AG20443 (cell line): ENCODE measurements at places on chromosomes 2 and 18.

DNA sequence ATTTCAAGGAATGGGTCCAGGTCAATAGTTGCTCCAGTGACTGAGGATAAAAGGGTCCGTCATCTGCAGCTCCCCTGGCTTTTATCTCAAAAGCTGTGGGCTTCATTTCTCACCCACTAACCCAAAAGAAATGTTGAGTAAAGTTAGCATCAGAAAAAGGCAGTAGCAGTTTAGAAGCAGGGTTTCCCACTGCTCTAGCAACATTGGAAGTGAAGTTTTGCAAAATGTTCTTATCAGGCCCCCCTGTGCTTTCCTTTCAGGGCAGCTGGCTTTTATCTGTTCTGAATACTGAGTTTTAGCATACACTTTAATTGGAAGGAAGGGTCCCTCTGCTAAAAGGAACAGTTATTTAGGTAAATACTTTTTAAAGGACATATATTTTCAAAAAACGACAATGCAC is 296.2 kb upstream of the RAB12 start:
- no peak for DNase-seq

DNA sequence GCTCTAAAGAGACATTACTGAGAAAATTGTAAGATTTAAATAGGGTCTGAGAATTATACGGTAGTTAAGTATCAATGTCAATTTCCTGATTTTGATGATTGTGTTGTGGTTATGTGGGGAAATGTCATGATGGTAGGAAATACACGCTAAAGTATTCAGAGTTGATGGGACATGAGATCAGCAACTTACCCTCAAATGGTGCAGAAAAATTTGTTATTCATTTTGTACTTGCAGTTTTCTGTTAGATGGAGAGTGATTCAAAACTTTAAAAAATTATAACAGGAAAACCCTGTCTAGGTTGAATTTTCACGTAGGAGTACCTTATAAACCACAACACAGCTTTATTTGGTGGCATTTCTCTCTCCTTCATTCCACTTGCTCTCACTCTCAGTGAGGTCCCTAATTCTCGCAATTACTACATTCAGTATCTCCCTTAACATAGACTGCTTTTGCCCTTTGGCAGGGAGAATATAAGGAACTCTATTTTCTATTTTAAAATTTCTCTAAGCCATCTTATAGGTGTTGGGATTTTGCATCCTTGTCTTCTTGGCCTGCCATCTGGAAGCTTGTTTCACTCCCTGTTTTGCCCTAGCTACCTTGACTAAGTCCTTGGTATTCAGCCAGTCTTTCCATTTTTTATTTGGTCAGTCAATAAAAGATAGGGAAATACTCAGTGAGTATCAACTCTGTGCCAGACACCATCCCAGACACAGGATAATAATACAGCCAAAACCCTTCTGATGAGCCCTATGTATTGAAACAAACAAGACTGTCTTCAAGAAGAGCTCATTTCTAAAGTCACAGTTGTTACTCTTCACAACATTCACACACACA is 550.6 kb upstream of the ACVR2A start:
- DNase-seq: no peak

DNA sequence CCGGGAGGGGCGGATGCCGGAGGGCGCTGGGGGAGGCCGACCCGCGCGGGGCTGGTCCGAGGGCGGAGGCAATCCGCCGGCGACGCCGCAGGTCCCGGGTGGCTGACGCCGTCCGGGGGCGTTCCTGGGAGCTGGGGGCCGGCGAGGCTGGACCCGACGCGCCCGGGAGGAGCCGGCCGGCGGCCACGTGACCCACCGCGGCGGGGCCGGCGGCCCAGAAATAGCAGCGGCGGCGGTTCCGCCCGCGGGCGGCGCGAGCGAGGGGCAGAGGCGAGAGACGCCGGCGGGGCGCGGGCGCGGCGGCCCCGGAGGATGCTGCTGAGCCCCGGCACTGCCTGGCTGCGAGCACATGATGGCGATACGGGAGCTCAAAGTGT is at the start of gene RAB31:
Gene RAB31, plus strand, starts transcription at position 245 of the 377 bp plus-strand sequence. Its CDS starts 105 bp downstream, at position 350.
- DNase-seq: peak; percentile 96

GRCh38 chr2:184004948-184005672 is 593.2 kb upstream of the ZNF804A start:
- no peak for DNase-seq

GRCh38 chr2:75728614-75729419 is 18.1 kb upstream of the GCFC2 start:
- DNase-seq: no peak

DNA sequence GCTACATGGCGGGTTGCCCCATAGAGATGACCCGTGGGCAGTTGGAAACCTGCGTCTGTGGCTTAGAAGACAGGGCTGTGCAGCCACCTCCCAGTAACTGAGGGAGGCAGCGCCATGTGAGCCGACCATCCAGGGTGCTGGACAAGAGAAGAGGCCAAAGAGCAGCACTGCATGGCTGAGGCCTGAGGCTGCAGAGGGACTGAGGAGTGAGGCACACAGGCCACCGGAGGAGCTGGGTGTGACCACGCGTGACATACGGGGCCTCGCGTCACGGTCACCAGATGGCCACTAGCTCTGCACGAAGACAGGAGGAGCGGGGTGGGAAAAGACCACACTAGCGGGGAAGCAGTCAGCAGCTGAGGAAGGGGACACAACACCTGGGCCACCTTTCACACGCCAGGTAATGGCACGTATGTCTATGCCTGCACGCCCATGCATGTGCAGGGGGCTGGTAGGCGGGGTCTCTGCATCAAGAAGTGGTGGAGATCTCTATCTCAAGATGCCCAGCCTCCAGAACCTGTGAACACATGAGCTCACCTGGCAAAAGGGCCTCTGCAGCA is 61.4 kb downstream of the NDUFA10 start:
- no peak for DNase-seq

DNA sequence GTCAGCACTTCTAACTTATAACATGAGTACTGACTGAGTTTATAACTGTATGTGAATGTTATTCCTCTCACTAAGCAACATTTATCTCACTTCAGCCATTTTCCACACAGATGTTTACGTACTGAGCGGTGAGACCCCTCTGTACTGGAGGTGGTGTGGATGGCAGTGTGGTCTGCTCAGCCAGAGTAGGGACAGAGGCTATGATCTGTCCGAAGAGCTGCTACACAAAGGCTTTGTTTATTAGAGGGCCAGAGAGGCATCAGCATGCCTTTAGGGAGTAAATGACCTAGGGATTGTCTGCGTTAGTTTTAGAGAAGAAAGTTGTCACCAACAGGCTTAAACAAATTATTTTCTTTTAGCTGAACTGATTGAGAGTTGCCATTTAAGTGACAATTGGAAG is 23.2 kb upstream of the TACR1 start:
- DNase-seq: no peak

DNA sequence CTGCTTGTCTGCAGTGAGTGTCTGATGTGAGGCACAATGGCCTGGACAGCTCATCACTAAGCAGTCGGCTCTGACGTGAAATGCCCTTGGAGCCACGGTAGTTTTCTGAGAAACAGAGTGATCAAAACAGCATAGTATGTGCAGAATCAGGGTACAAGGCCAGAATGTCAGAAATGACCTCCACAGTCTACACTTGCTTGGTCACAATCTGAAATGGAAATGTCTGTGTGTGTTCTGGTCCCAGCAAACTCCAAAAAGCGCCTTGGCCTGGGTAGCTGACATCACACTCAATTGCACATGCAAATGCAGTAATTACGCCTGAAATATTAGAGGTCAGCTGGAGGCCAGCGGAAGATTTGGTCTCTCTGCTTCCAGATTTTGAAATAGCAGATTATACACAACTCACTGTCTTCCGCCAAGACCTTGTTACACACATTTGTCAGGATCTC is 95.4 kb downstream of the CTAGE1 start:
- DNase-seq: no peak

GRCh38 chr2:8646731-8647461 is 35.0 kb upstream of the ID2 start:
- DNase-seq: no peak

- no peak for DNase-seq
These were observed 43.2 kb upstream of the CAB39 start for GRCh38 chr2:230669386-230669950.

DNA sequence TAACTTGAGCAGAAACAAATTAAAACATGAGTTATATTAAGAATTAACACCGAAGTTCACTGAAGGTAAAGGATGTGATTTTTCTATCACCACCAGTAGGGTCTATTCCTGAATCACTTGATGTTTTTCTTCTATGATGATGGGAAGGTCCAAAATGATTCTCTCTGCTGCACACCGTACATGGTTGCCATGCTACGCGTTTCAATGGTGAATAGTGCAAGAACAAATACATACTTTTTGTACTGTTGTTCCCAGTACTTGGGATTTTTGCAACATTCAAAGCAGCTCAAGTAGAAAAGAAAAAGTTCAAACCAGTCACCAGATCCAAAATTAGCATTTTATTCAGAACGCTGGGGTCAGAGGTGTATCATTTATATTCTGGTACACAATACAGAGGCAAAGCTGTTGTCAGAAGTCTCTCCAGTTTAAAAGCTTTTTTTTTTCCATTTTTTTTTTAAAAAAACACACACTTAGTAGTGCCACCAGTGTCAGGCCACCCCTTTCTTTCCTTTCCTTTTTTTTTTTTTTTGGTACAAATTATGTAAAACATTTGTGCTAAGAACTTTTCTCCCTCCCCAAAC is 226.2 kb downstream of the CDH2 start:
- no peak for DNase-seq

- no peak for DNase-seq
These were observed 935.3 kb upstream of the KLHL29 start for GRCh38 chr2:22449696-22450095.

GRCh38 chr2:46298522-46299353 is 1.5 kb downstream of the EPAS1 start:
- peak; percentile 79 for DNase-seq

- peak; percentile 70 for DNase-seq
These were observed 45.3 kb upstream of the NARS1 start for GRCh38 chr18:57666818-57667497.

GRCh38 chr2:6309415-6310255 is 556.1 kb downstream of the CMPK2 start:
- no peak for DNase-seq

GRCh38 chr2:216991563-216991962 is 131.7 kb upstream of the TNP1 start:
- DNase-seq: peak; percentile 29

- peak; percentile 37 for DNase-seq
These were observed 19.5 kb downstream of the RBM44 start for GRCh38 chr2:237818066-237818473.

- peak; percentile 96 for DNase-seq
These were observed at the start of gene FARP2 for GRCh38 chr2:241355983-241356870. Gene FARP2 (plus strand): TSS chr2:241356285. CDS start chr2:241373108, 16,823 bp downstream.

DNA sequence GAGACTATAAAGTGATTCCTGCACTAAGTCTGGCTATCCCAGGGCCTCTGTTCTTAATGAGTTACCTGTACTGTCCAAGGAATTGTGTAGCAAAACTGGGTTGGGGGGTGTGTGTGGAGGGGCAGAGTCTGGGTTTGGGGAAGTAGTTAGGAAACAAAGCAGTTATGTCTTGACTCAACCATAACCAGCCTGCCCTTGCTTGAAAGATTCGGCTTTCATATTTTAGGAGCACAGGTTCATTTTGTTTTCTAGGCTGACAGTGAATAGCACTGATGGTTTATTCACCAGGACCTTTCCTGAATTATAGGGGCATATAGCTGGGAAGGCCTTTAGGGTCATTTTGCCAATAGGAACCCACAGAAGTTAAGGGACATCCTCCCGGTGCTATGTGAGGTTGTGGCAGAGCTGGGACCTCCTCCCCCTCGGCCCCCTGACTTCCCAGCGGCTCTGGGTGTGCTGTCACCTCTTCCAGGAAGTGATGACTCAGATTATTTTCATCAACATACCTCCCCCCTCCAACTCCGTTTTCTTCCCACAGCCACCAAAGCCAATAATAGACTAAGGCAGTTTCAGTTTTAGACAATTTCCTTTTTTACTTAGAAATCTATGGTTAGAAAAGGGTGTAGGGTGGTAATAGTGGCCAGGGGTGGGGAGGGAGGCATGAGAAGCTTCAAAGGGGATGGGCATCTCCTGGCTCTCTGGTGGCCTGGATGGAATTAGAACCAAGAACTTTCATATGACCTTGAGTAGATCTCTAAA is 44.8 kb downstream of the SETBP1 start:
- peak; percentile 83 for DNase-seq

- DNase-seq: no peak
These were observed 109.1 kb downstream of the CPO start for GRCh38 chr2:207048416-207048815.

- DNase-seq: peak; percentile 82
These were observed 20.1 kb upstream of the TTC39C start for GRCh38 chr18:23994361-23994902.

DNA sequence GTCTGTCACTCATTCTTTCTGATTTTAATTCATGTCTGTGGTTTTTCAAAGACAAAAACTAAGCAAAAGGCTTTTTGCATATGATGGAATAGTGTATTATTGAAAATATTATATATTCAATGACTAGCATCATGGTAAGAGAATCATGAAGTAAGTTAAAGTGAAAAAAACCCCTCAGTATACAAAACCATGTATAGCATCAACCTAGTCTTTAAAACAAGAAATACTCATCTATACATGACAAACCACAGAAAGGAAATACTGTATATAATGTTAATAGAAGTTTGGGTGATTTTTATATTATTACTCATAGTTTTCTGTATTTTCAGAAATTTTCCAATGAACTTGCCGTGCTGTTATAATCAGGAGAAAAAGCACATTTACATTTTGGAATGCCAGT is 38.0 kb upstream of the ODC1 start:
- no peak for DNase-seq

GRCh38 chr2:44645937-44646336 is 284.2 kb downstream of the CAMKMT start:
- DNase-seq: peak; percentile 10

DNA sequence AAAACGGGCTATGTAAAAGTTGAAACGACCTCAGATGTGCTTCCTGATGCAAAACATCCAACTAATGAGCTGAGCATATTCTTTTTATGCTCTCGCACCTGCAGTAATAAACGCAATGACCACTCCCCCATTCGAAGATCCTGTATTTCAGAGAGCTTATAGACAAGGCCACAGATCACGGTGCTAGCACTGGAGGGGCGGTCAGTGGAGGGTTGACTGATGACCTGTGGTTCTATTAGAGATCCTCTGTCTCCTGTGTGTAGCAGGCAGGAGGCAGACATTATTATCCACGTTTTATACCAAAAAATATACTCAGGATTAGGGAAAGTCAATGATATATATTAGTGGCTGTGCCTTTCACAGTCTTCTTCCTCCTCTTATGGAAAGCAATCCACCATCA is 457.0 kb downstream of the CNTNAP5 start:
- no peak for DNase-seq

DNA sequence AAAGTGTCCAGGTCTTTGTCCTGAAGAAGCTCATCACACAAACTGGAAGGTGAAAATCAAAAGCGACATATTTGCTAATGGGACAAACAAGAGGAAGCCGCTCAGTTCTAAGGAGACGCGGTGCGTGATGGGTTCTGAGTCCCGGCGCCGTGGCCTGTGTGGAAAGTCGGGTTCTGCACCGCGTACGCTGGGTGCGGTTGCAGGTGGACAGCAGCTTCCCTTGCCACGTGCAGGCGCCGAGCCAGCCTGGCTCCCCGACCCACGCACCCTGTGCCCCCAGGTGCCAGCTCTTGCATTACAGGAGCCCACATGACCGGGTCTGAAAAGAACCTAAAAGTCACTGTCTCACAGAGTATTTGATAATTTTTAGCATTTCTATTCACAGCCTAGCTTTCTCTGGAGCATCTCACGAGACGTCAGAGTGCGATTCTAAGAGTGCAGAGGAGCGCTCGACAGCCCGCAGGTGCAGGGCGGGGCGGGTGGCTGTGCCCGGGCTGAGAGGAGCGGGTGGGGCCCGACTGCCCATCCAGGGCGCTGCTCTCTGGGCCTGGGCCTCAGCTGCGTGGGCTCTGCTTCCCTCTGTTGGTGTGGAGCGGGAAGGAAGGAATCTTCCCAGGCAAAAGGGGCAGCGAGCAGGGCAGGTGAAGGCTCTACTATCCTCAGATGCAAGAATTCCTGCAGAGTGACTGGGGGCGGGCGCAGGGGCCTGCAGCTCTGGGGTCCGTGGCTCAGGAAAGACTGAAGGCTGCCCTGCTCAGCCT is 39.4 kb downstream of the MYT1L start:
- peak; percentile 62 for DNase-seq
